Sciatic nerve (tissue), 2 donors: ENCODE measurements at places on chromosomes 4 and X.

DNA sequence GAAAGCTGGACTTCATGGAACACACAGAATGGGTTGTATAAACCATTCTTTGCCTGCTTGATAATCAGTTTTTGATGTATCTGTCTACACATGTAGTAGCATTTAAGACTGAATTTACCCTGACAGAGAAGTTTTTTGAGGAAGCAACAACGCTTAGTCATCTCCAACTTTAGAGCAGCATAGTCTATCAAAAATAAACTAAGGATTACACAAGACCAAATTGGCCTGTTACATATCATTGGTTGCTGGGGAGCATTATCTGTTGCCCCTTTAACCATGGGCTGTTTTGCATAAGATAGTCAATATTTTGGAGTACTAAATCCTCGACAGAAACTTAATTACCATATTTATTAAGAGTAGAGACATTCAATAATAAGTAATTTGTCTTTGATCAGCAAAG lies 347.4 kb downstream of the FAM47B start:
- DNase-seq: no peak

- DNase-seq: no peak
Measured at GRCh38 chr4:61195101-61195500, 5.0 kb upstream of the ADGRL3 start.

DNA sequence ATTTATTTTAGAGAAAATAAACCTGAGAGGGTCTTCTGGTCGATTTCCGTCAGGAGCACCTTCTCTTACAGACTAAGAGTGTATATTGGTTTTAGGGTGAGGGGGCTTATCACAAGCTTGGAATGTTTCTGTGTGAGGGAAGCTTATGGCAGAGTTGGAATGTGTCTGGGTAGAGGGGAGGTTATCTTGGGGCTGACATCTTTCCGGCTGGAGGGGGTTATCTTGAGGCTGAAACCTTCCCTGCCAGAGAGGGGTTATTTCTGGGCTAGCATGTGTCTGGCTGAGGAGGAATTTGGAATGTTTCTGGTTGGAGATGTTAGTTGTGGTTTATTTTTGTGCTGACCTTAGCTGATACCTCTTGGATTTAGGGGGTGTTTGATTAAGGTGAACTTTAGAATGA lies 1312.1 kb downstream of the ADGRL3 start:
- DNase-seq: no peak

GRCh38 chrX:105314458-105314857 lies 94.0 kb upstream of the TEX13A start:
- DNase-seq: no peak

GRCh38 chr4:121199742-121200561 lies 35.8 kb upstream of the TNIP3 start:
- DNase-seq: no peak
